ENCODE measurements at places on chromosomes 4 and X.

DNA sequence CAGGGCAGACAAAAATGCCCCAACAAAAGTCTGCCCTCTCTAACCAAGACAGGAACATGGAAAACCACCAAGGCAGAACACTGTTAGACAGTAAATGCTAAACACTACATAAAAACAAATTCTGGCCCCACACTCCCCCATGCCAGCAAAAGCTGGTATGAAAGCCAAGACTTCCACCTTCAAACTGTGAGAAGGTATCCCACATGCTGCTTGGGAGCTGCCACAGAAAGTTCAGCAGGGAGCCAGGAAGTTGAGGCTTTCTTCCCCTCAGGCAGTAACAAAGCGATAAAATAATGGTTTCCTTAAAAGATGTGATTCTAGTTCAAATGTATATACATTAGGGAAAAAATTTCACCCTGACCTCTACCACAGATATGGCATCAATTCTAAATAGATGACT is 770.4 kb upstream of the NDST4 start:
- DNase-seq, result no peak

DNA sequence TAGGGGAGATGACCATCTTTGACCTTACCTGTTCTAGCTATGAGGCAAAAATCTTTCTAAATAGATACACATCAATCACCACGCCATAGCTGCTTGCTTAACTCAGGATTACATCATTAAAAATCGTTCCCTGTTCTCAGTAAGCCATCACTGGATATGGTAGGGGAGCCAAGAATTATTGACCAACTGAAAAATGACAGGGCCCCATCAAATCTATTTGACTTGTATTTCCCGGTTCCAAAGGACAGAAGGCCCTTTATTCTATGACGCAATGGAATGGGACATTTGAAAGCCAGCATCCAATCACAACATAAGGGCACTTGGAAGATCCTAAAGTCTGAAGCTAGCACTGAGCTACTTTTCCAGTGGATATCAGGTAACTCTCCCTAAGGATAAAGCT is 75.6 kb upstream of the NOCT start:
- DNase-seq, result no peak

DNA sequence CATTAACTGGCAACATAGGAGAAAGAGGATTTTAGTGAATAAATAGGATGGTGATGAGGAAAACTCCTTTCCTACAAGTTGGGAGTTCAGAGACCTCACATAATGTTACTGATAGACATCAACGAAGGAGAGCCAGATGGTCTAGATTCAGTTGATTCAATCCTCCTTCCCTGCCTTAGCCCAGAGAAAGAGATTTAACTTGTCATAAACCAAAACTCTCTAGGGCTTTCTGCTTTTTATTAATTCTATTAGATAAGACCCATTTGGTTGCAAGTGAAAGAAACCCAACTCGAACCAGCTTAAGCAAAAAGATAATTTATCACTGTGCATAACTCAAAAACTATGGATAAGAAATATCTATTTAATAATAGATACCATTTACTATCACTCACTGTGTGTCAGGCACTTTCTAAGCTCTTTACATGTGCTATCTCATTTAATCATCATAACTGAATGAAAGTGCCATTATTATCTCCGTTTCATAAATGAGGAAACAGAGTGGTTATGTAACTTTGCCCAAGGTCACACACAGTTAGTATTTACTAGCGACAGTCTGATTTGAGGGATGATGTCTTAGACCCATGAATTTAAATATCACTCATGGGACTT is 4.3 kb upstream of the UNC5C start:
- DNase-seq, result no peak

DNA sequence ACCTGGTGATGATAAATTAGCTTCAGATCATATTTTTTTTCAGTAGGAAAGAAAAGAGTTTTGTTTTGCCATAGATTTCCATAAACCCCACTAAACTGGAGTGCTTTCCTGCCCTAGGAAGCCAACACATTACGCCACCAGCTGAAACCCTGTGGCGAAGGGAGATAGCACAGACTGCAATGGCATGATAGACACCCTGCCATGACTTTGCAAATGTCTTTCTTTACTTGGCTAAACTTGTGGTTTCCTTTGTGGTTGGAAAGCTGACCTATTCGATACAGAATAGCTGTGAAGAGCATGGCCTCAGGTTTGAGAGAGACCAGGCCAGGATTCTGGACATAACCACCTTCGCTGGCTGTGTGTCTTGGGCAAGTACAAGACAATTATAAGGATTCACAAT is 19.1 kb downstream of the MFAP3L start:
- no peak for DNase-seq

- DNase-seq, result no peak
Observed at GRCh38 chr4:153332936-153333335, 11.6 kb upstream of the MND1 start.

GRCh38 chr4:20185103-20185502 is 66.6 kb upstream of the SLIT2 start:
- no peak for DNase-seq

DNA sequence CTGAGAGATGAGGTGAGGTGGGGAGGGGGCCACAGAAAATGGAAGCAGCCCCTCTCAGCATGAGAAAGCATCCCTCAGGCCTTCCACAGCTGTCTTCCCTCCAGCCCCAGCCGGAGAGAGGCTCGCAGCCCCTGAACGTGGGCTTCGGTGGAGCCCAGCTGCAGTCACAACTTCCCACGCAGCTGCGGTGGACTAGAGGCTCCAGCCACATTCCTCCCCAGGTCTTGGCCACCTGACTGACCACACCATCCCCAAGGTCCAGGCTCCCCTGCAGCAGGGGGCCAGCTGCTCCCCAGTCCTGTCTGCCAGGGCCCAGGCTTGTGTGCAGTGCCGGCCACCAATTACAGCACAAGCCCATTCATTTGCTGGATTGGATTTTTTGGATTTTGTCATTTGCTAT is 212.3 kb upstream of the BCOR start:
- DNase-seq, result no peak

DNA sequence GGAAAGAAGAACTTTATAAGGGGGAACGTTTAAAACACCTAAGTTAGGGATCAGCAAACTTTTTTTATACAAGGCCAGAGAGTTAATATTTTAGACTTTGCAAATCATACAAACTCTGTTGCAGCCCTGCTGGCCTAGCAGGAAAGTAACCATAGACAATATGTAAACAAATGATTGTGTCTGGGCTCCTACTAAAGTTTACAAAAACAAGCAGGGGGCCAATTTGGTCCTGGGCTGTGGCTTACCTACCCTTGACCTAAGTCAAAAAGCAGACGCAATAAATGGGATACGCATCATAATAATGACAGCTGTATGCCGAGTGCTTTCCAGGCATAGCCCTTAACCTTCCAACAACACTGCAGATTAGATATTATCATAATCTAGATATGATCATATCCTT is 4.9 kb downstream of the TASL start:
- DNase-seq, result no peak

DNA sequence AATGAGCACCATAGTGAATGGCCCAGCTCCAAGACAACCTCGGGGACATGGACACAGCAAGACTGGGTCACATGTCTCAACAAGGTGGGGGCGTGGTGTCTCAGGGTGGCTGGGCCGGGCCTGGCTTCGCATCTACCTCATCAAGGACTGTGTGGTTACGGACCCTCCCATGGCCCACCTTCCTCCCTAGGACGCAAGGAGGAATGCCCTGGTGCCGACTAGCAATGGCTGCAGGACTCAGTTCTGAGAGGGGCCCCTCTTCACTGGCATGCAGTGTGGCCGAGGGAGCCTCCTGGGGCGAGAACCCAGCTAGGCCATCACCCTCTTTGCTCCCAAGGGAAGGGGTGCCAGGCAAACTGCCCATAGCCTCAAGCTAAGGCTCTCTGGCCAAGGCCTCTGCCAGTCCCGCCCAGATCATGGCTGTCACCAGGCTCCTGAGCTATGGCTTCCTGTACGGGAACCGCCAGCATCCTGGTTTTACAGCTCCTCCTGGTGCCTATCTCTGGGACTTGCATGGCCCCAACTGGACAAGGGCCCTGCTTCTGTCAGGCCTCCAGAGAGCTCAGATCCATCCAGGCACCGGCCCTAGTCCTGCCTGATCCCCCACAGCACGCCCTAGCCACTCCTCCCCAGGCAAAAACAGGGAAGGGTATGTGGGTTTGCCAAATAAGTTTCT is 218.0 kb upstream of the AGTR2 start:
- DNase-seq, result no peak

DNA sequence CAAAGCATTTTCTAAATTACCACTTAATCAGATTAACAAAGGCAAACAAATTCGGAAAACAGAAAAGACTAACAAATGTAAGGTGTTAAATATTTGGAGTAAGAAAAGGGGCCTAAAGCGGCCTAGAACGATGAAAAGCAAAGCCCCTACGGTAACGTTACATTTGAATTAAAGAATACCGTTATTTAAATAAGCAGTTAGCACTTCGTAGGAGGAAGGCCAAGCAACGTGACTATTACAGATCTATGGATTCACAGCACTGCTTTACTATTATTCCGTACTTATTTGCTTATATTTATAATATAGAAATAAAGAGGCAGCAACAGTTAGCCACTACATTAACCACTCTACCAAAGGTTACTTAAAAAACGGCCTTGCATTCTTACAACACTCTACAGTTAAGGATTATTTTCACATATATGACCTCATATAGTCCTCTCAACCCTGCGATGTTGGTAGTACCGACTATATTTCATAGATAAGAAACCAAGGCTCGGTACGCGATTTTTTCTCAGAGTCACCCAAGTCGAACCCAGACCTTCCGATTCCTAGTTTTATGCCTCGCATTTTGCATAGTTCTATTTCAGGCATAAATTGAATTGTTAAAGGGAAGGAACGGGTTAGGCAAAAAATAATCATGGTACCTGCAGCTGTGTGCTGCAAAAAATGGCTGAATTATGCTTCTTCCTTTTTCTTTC is 2.9 kb downstream of the KLHL15 start:
- no peak for DNase-seq

Data from thymus (tissue), 14 donors.